HAP-1 (cell line): ENCODE measurements at places on chromosomes 1 and 21.

DNA sequence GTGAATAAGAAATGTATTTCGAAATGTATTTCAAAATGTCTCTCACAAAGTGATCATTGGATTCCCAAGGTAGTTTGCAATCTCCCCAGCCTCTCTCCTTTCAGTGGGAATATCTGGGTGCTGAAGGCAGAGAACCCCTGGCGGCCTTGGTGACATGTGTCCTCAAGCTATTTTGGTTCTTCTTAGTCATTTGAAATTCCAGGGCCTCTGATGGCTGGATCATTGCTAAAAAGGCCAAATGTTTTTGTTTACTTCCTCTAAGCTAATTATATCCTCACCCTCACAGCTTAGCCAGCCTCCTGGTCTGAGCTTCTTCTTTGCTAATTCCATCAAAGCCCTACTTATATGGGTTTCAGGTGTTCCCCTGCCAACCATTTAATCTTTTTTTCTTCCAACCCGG, 71.2 kb downstream of the LRRC40 start:
- DNase-seq = no peak

DNA sequence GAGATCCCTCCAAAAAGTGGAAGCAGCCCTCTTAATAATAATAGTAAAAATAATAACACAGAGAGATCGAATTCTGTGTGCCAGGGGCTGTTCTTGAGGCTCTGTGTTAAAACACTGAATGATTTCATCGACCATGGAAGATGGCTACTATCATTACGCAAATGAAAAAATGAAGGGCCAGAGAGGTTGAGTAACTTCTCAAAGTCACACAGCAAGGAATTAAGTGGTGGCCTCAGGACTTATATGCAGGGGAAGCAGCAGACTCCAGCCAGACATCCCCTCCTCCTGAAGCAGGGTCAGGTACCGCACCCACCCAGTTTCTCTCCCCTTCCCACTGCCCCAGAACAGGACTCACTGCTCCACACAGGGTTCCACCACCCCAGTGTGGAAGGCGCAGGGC, 40.1 kb downstream of the SYF2 start:
- DNase-seq = no peak

GRCh38 chr1:154347961-154348360, 22.6 kb downstream of the ATP8B2 start:
- DNase-seq = no peak

DNA sequence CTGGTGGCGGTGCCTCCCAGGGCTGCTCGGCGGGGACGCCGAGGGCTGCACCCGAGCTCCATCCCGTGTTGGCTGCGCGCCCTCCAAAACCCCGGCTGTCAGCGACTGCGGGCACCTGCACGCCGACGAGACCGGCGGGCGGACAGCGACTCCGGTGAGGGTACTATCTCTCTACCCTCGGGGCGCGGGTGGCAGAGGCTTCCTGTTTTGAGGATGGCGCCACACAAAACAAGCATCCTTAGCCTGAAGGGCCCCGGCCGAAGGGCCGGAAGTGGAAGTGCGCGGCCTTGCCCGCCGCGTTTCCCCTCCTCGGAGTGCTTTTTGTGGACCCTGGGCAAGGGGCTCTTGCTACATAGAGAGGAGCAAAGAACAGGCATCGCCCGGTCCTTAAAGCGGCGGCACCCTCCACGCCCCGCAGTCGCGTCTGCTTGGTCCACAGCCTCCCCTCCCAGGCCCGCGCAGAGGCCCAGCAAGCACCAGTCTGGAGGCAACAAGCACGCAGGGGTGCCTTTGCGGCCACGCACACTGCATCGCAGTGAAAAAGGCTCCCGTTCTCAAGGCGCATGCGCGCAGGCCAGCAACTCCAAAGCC, 561 bp upstream of the COQ8A start:
- DNase-seq = no peak

DNA sequence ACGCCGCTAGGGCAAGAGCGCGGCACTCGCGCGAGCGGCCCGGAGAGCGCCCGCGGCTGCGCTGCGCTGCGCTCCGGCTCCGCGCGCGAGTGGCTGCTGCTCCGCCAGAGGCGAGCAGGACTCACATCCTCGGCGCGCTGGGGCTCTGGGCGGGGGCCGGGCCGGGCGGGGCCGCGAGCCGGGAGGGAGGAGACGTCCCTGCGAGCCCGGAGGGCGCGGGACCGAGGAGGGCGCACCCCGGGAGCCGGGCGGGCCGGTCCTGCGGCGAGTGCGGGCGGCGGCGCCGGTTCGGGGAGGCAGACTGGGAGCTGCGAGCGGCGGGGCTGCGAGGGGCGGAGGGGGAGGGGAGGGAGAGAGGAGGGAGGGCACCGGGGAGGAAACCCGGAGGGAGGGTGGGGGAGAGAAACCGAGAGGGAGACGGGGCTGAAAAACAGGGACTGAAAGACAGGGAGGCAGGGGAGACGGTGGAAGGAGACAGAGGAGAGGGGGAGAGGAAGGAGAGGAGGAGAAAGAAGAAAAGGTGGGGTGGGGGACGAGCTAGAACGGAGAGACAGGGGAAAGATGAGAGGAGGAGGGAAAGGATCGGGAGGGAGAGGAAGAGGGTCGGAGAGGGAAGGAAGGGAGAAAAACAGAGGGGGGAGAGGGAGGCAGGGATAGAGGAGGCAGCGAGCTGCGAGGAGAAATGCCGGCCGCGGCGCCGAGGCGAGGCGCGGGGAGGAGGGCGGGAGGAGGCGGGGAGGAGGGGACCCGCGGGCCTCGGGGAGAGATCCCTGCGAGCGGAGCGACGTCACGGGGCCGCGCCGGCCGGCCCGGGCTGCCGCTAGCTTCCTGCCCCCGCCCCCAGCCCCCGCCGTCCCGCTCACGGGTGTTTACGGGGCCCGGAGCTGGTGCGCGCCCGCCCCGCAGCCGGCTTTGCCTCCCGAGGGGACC, at the start of gene CAMK2N1:
Gene CAMK2N1 (minus strand): TSS at position 684 of the 930 bp plus-strand sequence. CDS start 831 bp downstream, outside the sequence.
- peak; percentile 92 for DNase-seq
